ENCODE measurements at places on chromosomes 3 and 15.

DNA sequence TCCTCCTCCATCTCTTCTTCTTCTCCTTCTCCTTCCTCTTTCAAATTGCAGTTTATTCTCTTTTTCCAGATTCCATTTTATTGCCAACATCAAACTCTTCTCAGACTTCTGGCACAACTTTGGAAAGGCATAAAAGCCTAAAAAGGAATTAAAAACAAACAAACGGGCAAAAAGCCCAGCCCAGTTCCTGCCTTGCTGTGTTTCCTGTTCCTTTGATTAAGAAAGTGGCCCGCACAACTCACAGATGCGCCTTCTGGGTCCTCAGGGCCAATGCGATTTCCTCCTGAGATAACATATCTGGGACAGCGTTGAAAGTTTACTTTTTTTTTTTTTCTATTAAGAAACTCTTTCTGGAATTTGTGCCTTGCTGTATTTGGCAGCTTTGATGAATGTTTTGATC is 158.7 kb upstream of the UBE3A start:
- H3K27me3 ChIP-seq = no peaks in the 10 kb centered on the region
- H3K4me3 ChIP-seq = no peak overlapping the region
- H3K27ac ChIP-seq = no peak overlapping the region
- DNase-seq = no peak
- H3K36me3 ChIP-seq = no peaks in the 10 kb centered on the region

DNA sequence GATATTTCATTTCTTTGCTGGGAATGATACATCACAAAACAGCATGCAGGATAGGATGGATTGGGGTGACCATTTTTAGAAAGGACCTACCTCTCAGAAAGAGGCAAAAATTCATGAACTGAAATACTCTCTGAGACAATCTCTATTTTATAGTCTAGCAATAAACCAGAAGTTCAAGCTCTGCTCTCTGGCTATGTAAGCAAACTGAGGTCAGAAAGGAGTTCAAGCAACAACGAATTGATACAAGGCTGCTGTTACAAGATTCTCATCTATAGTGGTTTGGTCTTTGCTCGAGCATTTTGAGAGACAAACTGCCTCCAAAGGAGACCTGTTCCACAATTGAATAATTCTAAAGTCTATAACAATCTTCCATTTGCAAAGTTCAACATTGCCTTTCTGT is 84.7 kb upstream of the GOLGA8J start:
- H3K36me3 ChIP-seq = no peaks in the 10 kb centered on the region
- DNase-seq = no peak
- H3K4me1 ChIP-seq = no peaks in the 10 kb centered on the region
- H3K27me3 ChIP-seq = peaks cover 37% of the 10 kb centered on the region
- no peak overlapping the region for H3K4me3 ChIP-seq
- H3K27ac ChIP-seq = no peak overlapping the region

DNA sequence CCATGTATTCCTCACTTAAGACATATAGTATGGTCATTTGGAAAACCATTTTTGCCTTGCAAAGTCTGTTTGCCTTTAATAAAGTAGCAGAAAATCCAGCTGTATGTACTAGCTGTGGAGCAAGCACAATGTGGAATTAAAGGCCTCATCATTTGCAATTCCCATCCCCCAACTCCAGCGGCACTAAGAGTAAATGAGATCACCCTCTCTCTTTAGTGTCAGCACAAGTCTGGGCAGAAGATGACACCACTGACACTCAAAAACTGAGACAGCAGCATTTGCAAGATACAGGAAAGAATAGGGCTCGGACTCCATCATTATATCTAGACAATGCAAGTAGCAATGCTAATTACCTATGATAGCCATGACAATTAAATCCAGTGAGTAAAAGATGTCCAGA is 24.7 kb upstream of the DYNC1LI1 start:
- no peak overlapping the region for H3K4me3 ChIP-seq
- DNase-seq = no peak
- H3K36me3 ChIP-seq = peaks cover 6% of the 10 kb centered on the region
- H3K27ac ChIP-seq = no peak overlapping the region
- peaks cover 61% of the 10 kb centered on the region for H3K27me3 ChIP-seq

DNA sequence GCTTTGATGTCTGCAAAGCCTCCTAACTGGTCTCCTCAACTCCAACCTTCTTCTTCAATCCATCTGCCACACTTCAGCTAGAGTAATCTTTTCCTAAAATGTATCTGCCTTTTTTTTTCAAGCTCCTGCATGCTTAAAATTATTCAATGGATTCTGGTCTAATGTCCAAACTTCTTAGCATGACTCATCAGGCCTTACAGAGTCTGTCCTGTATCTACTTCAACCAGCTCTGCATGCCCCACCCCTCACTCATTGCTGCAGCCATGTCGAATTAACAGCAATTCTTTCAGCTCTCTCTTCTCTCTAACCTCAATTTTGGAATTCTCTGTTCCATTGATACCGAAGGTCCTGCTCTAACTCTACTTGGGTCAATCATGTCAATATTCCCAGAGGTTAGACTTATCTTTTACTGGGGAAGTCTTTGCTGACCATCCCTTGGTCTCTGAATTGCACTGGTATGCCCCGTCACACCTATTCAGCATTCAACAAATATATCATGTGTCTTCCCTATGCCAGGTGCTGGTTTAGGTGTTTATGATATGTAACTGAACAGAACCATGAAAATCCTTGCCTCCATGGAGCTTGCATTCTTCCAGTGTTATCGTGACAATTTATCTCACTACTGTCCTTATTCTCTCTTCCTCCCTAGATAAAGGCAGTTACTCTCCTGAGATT is 88.5 kb upstream of the NANOGP8 start:
- no peak overlapping the region for H3K4me3 ChIP-seq
- no peak overlapping the region for H3K27ac ChIP-seq
- no peaks in the 10 kb centered on the region for H3K4me1 ChIP-seq
- no peaks in the 10 kb centered on the region for H3K36me3 ChIP-seq
- H3K27me3 ChIP-seq = no peaks in the 10 kb centered on the region

GRCh38 chr3:89000886-89001285 is 106.5 kb upstream of the EPHA3 start:
- no peak overlapping the region for H3K4me3 ChIP-seq
- DNase-seq = no peak
- H3K36me3 ChIP-seq = no peaks in the 10 kb centered on the region
- H3K4me1 ChIP-seq = no peaks in the 10 kb centered on the region
- no peaks in the 10 kb centered on the region for H3K27me3 ChIP-seq
- H3K27ac ChIP-seq = no peak overlapping the region

DNA sequence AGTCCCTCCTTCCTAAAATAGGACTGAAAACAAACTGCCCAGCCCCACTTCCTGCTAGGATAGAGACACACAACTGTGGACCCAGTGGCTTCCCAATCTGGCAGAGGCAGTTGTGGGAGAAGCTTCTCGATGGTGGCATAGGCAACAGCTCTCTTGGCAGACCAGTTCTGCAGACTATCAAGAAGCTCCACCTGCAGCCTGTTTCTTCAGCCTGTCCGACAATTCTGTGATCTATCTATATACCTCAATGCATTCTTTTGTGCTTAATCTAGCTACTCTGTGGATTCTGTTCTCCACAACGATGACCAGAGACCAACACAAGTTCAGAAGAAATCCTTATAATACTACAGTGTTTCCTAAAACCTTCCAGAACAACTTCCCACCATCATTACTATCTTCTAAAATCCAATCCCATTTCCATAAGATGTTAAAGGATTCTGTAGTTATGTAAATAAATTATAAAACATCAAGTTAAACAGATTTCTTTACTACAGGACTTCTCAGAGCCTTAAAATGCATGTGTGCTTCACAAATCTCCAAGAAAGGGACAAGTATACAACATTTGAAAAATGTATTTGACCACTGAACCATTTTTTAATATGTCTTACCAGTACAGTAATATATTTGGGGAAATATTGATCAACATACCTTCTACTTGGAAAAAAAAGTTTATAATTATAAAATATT is 57.7 kb downstream of the IGF2BP2 start:
- peaks cover 41% of the 10 kb centered on the region for H3K27me3 ChIP-seq
- peaks cover 5% of the 10 kb centered on the region for H3K36me3 ChIP-seq
- H3K4me3 ChIP-seq = no peak overlapping the region
- H3K4me1 ChIP-seq = peaks cover 5% of the 10 kb centered on the region
- no peak overlapping the region for H3K27ac ChIP-seq

GRCh38 chr15:99487337-99487730 is 78.5 kb upstream of the MEF2A start:
- H3K36me3 ChIP-seq = peaks cover 3% of the 10 kb centered on the region
- H3K27ac ChIP-seq = no peak overlapping the region
- peak overlapping the region; percentile 64 for H3K4me3 ChIP-seq
- peaks cover 6% of the 10 kb centered on the region for H3K4me1 ChIP-seq
- no peak for DNase-seq

GRCh38 chr15:82647045-82647834 is at the start of gene CPEB1:
Gene CPEB1 (minus strand): TSS chr15:82647363. CDS start chr15:82628459, 18,904 bp downstream.
- H3K4me1 ChIP-seq = peaks cover 11% of the 10 kb centered on the region
- H3K27me3 ChIP-seq = peaks cover 65% of the 10 kb centered on the region
- H3K36me3 ChIP-seq = peaks cover 4% of the 10 kb centered on the region
- peak within 1 kb of the TSS; percentile 80 for H3K4me3 ChIP-seq
- no peak within 1 kb of the TSS for H3K27ac ChIP-seq

- no peak overlapping the region for H3K27ac ChIP-seq
- no peaks in the 10 kb centered on the region for H3K4me1 ChIP-seq
- H3K27me3 ChIP-seq = peaks cover 12% of the 10 kb centered on the region
- no peaks in the 10 kb centered on the region for H3K36me3 ChIP-seq
- no peak for DNase-seq
- no peak overlapping the region for H3K4me3 ChIP-seq
Observed at GRCh38 chr3:137796993-137797392, 32.9 kb downstream of the SOX14 start.

DNA sequence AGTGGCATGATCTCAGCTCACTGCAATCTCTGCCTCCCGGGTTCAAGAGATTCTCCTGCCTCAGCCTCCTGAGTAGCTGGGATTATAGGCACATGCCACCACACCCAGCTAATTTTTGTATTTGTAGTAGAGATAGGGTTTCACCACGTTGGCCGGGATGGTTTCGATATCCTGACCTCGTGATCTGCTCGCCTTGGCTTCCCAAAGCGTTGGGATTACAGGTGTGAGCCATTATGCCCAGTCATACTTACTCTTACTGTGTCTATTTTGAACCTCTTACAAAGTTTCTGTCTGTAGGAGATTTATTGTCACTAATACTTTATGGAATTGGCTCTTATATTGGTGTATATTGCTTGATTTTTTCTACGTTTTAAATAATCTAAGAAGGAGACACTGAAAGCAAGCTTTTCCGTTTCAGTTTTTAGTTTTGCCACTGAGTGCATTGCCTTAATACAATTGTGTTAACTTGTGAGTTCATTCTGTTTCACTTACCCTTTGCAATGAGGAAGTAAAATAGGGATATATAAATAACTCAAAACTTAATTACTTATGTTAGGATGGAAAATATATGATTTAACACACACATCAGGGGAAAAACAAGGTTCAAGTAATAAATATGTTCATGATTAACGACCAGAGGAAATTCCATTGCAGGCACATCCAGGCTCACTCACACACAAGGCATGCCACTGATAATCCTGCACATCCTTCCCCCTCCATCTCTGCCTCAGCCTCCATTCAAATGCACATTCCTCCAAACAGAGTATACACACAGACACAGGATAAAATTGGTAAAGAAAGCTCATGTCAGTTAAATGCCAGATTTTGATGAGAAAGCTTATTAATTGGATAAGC is 279.3 kb upstream of the RASGRP1 start:
- H3K4me3 ChIP-seq = no peak overlapping the region
- no peak overlapping the region for H3K27ac ChIP-seq
- H3K27me3 ChIP-seq = peaks cover 4% of the 10 kb centered on the region
- DNase-seq = no peak
- peaks cover 2% of the 10 kb centered on the region for H3K36me3 ChIP-seq

DNA sequence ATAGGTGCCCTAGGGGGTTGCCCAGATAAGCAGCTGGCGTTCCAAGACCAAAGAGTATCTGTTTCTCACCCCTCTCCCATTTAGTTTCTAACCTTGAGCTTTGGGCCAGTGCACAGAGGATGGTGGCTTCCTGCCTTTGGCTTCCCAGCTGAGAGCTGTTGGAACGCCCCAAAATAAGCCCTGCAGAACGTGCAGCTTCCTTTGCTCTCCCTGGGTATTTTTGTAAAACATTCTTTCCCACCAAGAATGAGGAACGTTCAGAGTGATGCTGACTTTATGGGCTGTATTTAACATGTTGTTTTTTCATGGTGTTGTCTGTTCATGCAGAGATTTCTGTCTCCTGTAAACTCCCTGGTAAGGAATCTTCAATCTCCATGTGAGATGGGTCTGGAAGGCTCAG is 63.8 kb downstream of the LPP start:
- H3K27ac ChIP-seq = no peak overlapping the region
- no peak for DNase-seq
- no peak overlapping the region for H3K4me3 ChIP-seq
- H3K4me1 ChIP-seq = peaks cover 29% of the 10 kb centered on the region

Measured in T-helper 17 cell (primary cell).